ENCODE measurements at places on chromosomes 4 and X.

GRCh38 chr4:157220371-157220881, at the start of gene GRIA2:
Gene GRIA2, plus strand, starts transcription at chr4:157220728. Its CDS starts 315 bp downstream, at chr4:157221043.
- peak; percentile 72 for DNase-seq
- peaks cover 43% of the 10 kb centered on the region for H3K27me3 ChIP-seq
- no peak within 1 kb of the TSS for H3K27ac ChIP-seq
- H3K4me1 ChIP-seq, result peaks cover 3% of the 10 kb centered on the region
- no peaks in the 10 kb centered on the region for H3K36me3 ChIP-seq

GRCh38 chr4:3442959-3443749, 1.4 kb downstream of the HGFAC start:
- no peaks in the 10 kb centered on the region for H3K27me3 ChIP-seq
- peaks cover 6% of the 10 kb centered on the region for H3K4me1 ChIP-seq
- H3K4me3 ChIP-seq, result no peak overlapping the region
- H3K27ac ChIP-seq, result no peak overlapping the region
- no peaks in the 10 kb centered on the region for H3K36me3 ChIP-seq

- H3K36me3 ChIP-seq, result peaks cover 78% of the 10 kb centered on the region
- DNase-seq, result no peak
- no peak overlapping the region for H3K27ac ChIP-seq
- H3K27me3 ChIP-seq, result no peaks in the 10 kb centered on the region
- H3K4me3 ChIP-seq, result no peak overlapping the region
Measured at GRCh38 chr4:48585401-48585800, 95.3 kb downstream of the ZAR1 start.

- no peak overlapping the region for H3K4me3 ChIP-seq
- H3K4me1 ChIP-seq, result no peaks in the 10 kb centered on the region
- no peaks in the 10 kb centered on the region for H3K27me3 ChIP-seq
- no peaks in the 10 kb centered on the region for H3K36me3 ChIP-seq
- no peak for DNase-seq
Measured at GRCh38 chr4:28354880-28355656, 1494.4 kb downstream of the STIM2 start.

DNA sequence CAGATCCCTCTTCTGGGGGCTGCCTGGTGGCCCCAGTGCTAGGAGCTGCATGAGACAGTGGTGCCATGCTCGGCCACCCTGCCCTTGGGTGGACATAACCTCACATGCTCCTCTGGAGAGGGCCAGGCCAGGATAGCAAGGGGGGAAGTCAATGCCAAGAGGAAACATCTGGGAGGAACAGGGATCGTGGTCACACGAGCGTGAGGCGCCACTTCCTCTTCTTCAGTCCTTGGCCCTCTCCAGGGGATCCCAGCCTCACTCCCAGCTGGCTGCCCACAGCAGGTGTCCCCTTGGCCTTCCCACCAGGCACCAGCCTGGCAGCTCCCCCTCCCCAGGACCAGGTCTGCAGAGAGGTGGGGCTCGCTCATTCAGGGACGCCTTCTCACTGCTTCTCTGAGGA, 28.6 kb downstream of the TBC1D14 start:
- H3K4me3 ChIP-seq, result no peak overlapping the region
- peaks cover 48% of the 10 kb centered on the region for H3K4me1 ChIP-seq
- H3K36me3 ChIP-seq, result no peaks in the 10 kb centered on the region
- no peak overlapping the region for H3K27ac ChIP-seq
- no peaks in the 10 kb centered on the region for H3K27me3 ChIP-seq
- DNase-seq, result peak; percentile 76

DNA sequence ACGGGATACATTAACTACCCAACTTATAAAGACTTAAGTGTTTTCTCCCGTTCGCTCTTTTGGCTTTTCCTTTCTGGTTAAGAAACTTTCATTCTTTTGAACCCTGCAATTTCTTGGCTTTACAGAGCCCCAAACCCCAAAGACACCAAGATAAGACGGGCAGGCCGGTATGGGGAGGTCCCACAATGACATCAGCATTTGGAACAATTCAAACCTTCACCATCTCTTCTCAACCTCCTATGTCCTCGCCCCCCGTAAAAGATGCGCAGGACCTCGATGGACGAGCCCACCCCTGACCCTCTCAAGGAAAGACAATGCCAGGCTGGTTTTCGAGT, 999 bp downstream of the ZNF518B start:
- no peaks in the 10 kb centered on the region for H3K36me3 ChIP-seq
- peak overlapping the region; percentile 57 for H3K4me3 ChIP-seq
- H3K4me1 ChIP-seq, result peaks cover 4% of the 10 kb centered on the region
- no peak for DNase-seq
- peak overlapping the region; percentile 2 for H3K27ac ChIP-seq

GRCh38 chrX:120311727-120312063, 434 bp upstream of the TMEM255A start:
- H3K27me3 ChIP-seq, result no peaks in the 10 kb centered on the region
- H3K4me1 ChIP-seq, result peaks cover 15% of the 10 kb centered on the region
- no peak overlapping the region for H3K27ac ChIP-seq
- H3K4me3 ChIP-seq, result no peak overlapping the region

DNA sequence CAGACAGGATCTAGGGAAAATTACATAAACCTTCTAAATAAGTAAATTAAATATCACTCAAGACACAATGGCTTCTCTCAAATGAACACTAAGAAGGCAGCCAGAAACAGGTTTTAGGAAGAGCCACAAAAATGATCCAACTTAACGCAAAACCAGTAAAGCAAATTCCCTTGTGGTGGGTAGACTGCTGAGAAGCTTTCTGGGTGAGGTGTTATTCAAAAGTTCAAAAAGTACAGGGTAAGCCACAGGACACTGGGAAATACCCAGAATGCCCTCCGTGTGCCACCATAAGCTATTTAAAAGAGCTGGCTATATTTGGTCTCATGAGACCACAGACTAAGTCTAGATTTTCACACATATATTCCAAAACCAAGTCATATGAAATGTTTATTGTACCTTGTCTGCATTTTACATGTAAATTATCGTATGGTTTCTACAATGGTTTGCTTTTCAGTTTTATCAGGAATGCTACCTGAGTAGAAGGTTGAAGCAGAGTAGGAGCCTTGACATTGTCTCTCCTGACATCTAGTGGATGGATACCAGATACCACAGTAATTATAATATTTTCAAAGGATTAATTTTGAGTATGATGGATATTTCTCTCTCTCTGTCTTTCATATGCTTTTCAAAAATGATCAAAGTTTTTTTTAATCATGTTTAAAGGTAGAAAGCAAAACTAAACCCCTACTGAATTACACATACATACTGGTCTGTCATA, 109.3 kb upstream of the KLHL13 start:
- H3K4me3 ChIP-seq, result no peak overlapping the region
- DNase-seq, result no peak
- no peak overlapping the region for H3K27ac ChIP-seq
- H3K4me1 ChIP-seq, result no peaks in the 10 kb centered on the region

GRCh38 chr4:2606960-2607506, 70.6 kb downstream of the FAM193A start:
- DNase-seq, result no peak
- H3K36me3 ChIP-seq, result no peaks in the 10 kb centered on the region
- no peaks in the 10 kb centered on the region for H3K27me3 ChIP-seq
- no peaks in the 10 kb centered on the region for H3K4me1 ChIP-seq
- H3K27ac ChIP-seq, result no peak overlapping the region
- H3K4me3 ChIP-seq, result no peak overlapping the region

GRCh38 chr4:30555775-30556174, 164.4 kb upstream of the PCDH7 start:
- no peak overlapping the region for H3K4me3 ChIP-seq
- H3K36me3 ChIP-seq, result no peaks in the 10 kb centered on the region
- DNase-seq, result no peak
- H3K4me1 ChIP-seq, result no peaks in the 10 kb centered on the region

DNA sequence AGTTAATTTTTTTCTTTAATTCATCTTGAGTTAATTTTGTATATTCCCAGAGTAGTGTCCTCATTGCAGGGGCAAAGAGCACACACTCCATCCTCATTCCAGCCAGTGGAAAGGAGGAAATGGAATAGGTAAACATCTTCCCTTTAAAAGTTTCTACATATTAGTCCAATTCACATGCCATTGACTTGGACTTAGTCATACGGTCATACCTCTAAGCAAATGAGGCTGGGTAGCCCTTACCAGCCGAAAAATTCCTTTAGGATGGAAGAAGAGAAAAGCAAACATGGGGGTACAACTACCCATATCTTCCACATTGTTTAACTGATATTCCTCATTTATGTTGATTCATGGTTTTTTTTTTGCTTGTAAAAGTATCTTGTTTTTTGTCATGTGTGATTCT, 37.4 kb upstream of the NDP start:
- H3K27me3 ChIP-seq, result no peaks in the 10 kb centered on the region
- no peak overlapping the region for H3K27ac ChIP-seq
- no peaks in the 10 kb centered on the region for H3K36me3 ChIP-seq
- no peaks in the 10 kb centered on the region for H3K4me1 ChIP-seq
- no peak for DNase-seq
- no peak overlapping the region for H3K4me3 ChIP-seq

Measured in upper lobe of right lung (tissue), 1 donor.